Dermis lymphatic vessel endothelial cell (primary cell): ENCODE measurements at places on chromosomes 16 and 17. TPM values are rescaled to one million over a fixed set of nuclear protein-coding genes. Genes with fewer than 3 reads are reported as not detected.

The CACNG5 gene
- not detected in 2 replicates for total RNA-seq

The KRTAP4-4 gene
- total RNA-seq, result not detected in 2 replicates

The ACE gene
- total RNA-seq, result 47.2 and 77.6 TPM in 2 replicates

The MMP2 gene
- 18.9 and 27.2 TPM in 2 replicates for total RNA-seq

The RUNDC3A gene
- 0.22 and 0.95 TPM in 2 replicates for total RNA-seq

The TTLL6 gene
- total RNA-seq, result under 0.01 TPM in 1 of 2 replicates, not detected in the other

The PIGW gene
- total RNA-seq, result 7.2 and 7.7 TPM in 2 replicates

The KRT24 gene
- total RNA-seq, result not detected in 2 replicates

The IL17C gene
- total RNA-seq, result not detected in 2 replicates

The PHOSPHO1 gene
- total RNA-seq, result 0.09 TPM in 1 of 2 replicates, not detected in the other

The NOTUM gene
- total RNA-seq, result under 0.01 TPM in 1 of 2 replicates, not detected in the other

The NPIPB2 gene
- total RNA-seq, result 1.5 and 2.6 TPM in 2 replicates

The KSR1 gene
- total RNA-seq, result 8.8 and 12.3 TPM in 2 replicates

The RPS15A gene
- total RNA-seq, result 2,183 and 2,490 TPM in 2 replicates

The UTP4 gene
- total RNA-seq, result 11.3 and 12.5 TPM in 2 replicates

The PLXDC1 gene
- total RNA-seq, result not detected in 2 replicates

The MEOX1 gene
- under 0.01 and 0.09 TPM in 2 replicates for total RNA-seq

The UBALD2 gene
- total RNA-seq, result 6.4 and 7.9 TPM in 2 replicates

The CYTH1 gene
- 19.8 and 24.9 TPM in 2 replicates for total RNA-seq

The CHRNB1 gene
- 9.9 and 12.0 TPM in 2 replicates for total RNA-seq

The PRPSAP2 gene
- 39.7 and 40.7 TPM in 2 replicates for total RNA-seq

The CCL8 gene
- not detected in 2 replicates for total RNA-seq

The MYH8 gene
- total RNA-seq, result not detected in 2 replicates

The CDH8 gene
- total RNA-seq, result not detected in 2 replicates

The TNS4 gene
- not detected in 2 replicates for total RNA-seq

The KRT20 gene
- total RNA-seq, result not detected in 2 replicates

The GGT6 gene
- total RNA-seq, result not detected in 2 replicates

The HSPB9 gene
- under 0.01 TPM in 1 of 2 replicates, not detected in the other for total RNA-seq

The TBC1D3B gene
- total RNA-seq, result 0.43 and 1.5 TPM in 2 replicates

The CD300E gene
- not detected in 2 replicates for total RNA-seq

The PPP1R27 gene
- not detected in 2 replicates for total RNA-seq

The KRTAP2-1 gene
- not detected in 2 replicates for total RNA-seq

The BCAR1 gene
- 73.8 and 83.2 TPM in 2 replicates for total RNA-seq

The HSD17B1 gene
- total RNA-seq, result 0.76 and 1.4 TPM in 2 replicates

The DPEP1 gene
- 0.22 and 0.34 TPM in 2 replicates for total RNA-seq

The KIF18B gene
- total RNA-seq, result 0.33 and 0.34 TPM in 2 replicates

The ZNF785 gene
- total RNA-seq, result 8.3 and 12.4 TPM in 2 replicates
